ENCODE measurements at places on chromosomes 4 and X. TPM values are rescaled to one million over a fixed set of nuclear protein-coding genes. Genes with fewer than 3 reads are reported as not detected.
A peak's percentile ranks its signal among the peaks of the same experiment; 100 is the strongest.

GRCh38 chr4:41145571-41146078, 68.7 kb downstream of the APBB2 start:
- DNase-seq, result no peak

GRCh38 chrX:140733766-140734342, 24.3 kb downstream of the LINC00632 start:
- no peak for DNase-seq

DNA sequence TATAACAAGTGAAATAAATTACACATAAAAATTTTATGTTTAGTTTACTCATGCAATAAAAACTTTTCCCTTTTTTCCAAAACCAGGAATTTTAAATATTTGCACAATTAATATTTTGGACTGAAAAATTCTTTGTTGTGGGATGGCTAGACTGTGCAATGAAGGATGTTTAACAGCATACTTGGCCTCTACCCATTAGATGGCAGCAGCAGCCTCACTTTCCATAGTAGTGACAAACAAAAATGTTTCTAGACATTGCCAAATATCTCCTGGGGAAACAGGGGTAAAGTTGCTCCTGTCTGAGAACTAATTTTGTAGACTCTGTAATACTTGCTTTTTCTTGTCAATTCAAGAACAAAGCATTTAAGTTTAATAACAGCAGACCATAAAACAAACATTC, 49.8 kb downstream of the SCLT1 start:
- DNase-seq, result no peak

DNA sequence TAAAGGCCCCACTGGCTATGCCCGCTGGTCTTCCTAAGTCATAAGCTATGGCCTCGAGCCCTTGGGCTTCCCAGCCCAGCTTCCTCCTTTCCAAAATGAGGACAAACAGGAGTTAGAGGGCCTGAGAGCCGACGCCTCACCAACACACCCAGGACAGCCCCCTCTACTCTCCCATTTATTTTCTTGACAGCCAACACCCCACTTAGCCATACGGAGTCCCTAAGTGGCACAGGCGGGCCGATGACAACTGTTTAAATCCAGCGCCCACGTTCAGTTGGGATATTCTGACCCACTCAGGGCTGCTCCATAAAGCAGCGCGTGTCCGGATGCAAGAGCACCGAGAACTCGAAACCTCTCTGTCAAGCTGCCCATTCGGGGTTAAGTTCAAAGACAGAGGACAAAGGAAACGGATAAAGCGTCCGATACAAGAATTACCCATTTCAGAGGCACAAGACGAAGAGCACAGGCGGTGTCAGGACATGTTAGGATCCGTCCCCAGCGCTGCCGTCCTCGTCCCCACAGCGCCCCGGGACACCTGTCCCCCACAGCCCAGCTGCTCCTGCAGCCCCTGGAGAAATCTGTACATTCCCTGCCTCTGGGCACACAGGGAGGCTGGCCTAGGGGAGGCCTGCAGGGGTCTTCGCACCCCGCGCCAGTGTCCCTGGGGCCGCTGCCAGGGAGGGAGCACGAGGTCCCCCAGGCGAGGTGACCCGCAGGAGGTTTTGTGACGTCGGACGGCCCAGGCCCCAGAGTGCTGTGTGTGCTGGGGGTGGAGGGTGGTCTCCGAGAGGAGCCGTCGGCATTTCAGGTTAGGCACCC, 1.2 kb downstream of the PRKX start:
- peak; percentile 38 for DNase-seq

DNA sequence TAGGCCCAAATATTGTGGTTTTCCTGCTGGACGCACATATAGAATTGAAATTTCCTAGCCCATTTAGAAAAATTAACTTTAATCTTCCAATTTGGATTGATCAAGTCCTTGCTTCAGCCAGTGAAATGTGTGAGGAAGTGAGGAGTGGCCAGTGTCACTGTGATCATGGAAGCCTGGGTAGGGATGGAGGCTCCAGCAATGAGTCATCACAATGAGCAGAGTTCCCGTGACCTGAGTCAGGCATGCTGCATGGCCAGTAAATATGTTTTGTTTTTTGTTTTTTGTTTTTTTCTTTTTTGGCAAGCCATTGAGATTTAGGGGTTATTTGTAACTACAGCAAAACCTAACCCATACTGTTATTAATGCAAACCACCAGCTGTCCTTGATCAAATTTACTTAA, 52.1 kb downstream of the IDS start:
- no peak for DNase-seq

DNA sequence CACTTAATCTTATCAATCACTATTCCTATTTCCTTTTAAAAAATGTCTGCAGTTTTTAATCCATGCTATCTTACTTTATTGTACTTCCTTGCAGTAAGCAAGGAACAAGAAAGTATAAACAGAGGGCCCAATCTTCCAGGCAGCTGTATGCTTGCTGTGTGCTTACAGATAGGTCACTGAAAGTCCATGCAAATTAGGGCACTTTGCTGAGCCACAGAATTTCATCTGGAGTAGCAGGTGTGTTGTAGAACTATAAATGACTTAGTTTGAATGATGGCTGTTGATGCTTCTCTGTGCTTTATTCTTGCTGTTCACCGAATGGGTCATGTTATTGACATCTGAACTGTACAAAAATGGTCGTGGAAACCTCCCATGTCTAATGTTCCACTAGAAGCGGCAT, 154.6 kb downstream of the ATOH1 start:
- no peak for DNase-seq

DNA sequence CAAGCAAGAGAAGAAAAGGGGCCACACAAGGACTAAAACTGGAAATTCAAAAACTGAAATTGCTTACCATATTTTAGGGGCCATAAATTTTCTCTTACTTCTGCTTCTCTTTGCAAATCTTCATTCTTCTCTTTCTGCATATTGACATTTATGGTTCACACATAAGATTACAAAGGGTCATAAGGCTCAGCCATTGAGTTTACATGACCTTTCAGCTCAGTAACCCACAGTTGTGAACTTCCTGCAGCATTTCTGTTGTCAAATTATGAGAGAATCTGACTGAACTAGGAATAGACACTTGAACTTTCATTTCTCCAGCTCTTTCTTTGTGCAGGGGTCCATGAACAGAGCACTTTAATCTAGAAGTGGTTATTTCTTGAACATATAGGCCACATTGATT, 434.8 kb upstream of the CT83 start:
- DNase-seq, result no peak

The ERVMER34-1 gene
- 1.8 TPM for total RNA-seq

The GYPA gene
- not detected for total RNA-seq

The CMC4 gene
- total RNA-seq, result 6.6 TPM

The MAGEA8 gene
- total RNA-seq, result not detected
